ENCODE measurements at places on chromosomes 2 and 18. TPM values are rescaled to one million over a fixed set of nuclear protein-coding genes. Genes with fewer than 3 reads are reported as not detected.

Gene MATN3
- 0.32 TPM for total RNA-seq

Gene HAT1
- 35.1 TPM for total RNA-seq

- no peak for DNase-seq
Observed at GRCh38 chr2:119786295-119786694, 26.6 kb downstream of the PTPN4 start.

- no peak for DNase-seq
Observed at GRCh38 chr18:23412351-23412964, 40.6 kb upstream of the RIOK3 start.

Gene PEX13
- 25.7 TPM for total RNA-seq

DNA sequence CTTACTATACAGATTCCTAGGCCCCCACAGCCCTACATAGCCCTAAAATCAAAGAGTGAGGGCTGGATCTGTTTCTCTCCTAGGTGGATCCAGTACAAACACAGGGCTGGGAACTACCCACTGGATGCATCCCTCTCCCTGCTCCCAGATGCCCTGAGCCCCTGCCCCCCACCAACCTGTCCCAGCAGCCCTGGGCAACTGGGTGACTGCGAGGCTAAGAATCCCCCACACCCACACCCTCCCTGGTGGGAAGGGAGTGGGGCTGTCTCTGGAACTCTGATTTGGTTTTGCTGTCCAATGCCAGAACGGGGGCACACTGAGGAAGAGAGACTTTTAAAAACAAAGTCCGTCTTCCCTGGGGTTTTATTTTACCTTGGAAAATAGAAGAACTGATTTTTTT lies 113.1 kb downstream of the SMAD7 start:
- DNase-seq = peak; percentile 5

- peak; percentile 98 for DNase-seq
Observed at GRCh38 chr2:15730545-15731212, 139.0 kb downstream of the DDX1 start.

Gene SLC5A7
- 0.07 TPM for total RNA-seq

Gene TWIST2
- 2.6 TPM for total RNA-seq

- no peak for DNase-seq
Observed at GRCh38 chr2:29450596-29451222, 335.5 kb downstream of the CLIP4 start.

Gene PAX3
- not detected for total RNA-seq

DNA sequence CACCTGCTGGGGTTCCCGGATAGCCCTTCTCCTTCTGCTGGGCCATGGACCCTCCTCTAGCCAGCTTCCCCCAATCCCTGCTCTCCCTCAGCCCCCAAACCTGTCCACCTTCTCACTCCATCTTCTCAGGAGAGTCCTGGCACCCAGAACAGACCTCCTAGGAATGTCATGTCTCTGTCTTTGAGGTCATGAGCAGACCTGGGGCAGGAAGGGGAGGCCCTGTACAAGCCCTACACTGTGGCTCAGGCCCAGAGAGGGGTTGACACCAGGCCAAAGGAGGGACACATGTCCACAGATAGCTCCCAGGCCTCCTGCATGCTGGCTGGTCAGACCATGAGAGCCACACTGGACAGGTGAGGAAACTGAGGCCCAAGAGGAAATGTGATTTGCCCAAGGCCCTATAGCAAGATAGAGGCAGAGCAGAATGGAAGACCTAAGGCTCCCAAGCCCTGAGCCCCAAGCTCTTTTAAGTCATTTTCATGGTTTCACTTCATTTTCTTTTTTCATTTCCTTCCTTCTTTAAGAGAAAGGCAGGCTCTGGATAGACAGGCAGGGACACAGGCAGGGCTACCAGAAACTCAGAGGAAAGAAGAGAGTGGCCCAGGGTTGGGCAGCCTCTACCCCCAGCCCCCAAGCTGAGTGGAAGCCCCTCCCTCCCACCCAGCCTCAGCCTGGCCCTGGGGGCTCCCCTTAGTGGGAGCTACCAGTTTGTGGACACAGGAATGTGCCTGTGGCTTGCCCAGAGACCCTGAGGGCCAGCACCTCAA lies 159.7 kb downstream of the SMAD7 start:
- peak; percentile 46 for DNase-seq

GRCh38 chr2:216402751-216403150 lies 9.5 kb upstream of the SMARCAL1 start:
- no peak for DNase-seq

Gene ANKRD44
- 6.9 TPM for total RNA-seq
